T-helper 2 cell treated with Interferon-gamma antibody and Interleukin-4, amounts not matched to agents 5 μg/mL and 100 μg/mL, for 36 hours (primary cell): ENCODE measurements at places on chromosomes 4 and X.
A peak's percentile ranks its signal among the peaks of the same experiment; 100 is the strongest.

DNA sequence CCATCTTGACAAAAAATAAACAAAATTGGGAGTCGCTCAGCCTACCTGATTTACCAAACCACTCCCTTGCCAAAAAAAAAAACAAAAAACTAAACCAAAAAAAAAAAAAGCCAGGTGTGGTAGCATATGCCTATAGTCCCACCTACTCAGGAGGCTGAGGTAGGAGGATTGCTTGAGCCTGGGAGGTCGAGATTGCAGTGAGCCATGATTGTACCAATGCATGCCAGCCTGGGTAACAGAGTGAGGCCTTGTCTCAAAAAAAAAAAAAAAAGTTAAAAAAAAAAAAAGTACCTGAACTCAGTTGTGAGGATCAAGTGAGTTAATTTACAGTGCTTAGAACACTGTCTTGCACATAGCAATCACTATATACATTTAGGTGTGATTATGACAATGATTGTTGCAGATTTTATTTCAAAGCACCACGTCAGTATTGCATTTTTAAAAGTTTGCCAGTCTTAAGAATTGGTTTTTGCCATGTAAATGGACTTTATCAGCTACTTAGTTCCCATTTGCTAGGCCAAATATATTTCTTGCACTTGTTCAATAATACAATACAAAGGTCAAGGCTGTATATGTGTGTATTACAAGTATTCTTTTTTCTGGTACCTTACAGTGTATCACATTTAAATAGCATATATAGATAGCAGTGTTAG is 4.6 kb downstream of the NUDT9 start:
- H3K36me3 ChIP-seq = no peaks in the 10 kb centered on the region
- DNase-seq = no peak
- H3K4me3 ChIP-seq = no peak overlapping the region

DNA sequence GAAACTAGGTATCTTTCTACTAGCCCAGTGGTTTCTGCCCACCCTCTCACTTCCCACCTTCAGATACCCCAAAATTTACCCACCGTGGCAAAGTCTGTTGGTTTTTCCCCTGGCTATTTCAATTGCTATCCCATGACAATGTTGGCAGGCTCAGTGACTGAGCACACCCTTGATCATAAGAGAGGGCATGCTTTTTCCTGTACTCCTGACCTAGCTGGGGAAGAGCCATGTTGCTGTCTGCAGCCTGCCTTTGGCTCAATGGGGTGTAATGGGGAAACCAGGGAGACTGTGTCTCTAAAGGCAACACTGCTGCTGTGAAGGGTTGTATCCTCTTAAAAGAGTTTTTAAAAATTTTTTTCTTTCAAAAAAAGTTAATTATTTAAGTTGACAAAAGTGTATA is 90.4 kb upstream of the CITED1 start:
- no peaks in the 10 kb centered on the region for H3K4me1 ChIP-seq
- H3K36me3 ChIP-seq = peaks cover 5% of the 10 kb centered on the region
- no peaks in the 10 kb centered on the region for H3K27me3 ChIP-seq
- H3K27ac ChIP-seq = no peak overlapping the region

DNA sequence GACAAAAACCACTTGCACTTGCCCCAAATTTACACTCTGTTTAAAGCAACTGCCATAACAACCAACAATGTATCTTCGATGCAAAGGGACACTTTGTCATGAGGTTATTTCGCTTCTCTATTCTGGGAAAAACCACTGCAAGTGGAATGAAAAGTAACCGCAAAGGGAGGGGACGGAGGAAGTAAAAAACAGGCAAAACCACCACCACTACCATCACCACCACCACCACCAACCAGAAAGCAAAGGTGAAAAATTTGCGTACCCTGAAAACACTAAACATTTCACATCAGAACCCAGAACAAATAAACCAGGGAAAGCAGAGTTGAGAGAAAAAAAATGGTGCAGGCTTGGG is 1.2 kb upstream of the N4BP2 start:
- no peak for DNase-seq
- H3K27ac ChIP-seq = peak overlapping the region; percentile 99
- H3K27me3 ChIP-seq = peaks cover 2% of the 10 kb centered on the region

- peaks cover 3% of the 10 kb centered on the region for H3K36me3 ChIP-seq
- H3K4me1 ChIP-seq = peaks cover 3% of the 10 kb centered on the region
- no peak overlapping the region for H3K4me3 ChIP-seq
- H3K27me3 ChIP-seq = no peaks in the 10 kb centered on the region
- H3K27ac ChIP-seq = no peak overlapping the region
These were observed 128.7 kb downstream of the AKAP4 start for GRCh38 chrX:50072110-50072509.

GRCh38 chrX:112868586-112868985 is 28.0 kb upstream of the AMOT start:
- H3K4me3 ChIP-seq = no peak overlapping the region
- H3K4me1 ChIP-seq = no peaks in the 10 kb centered on the region
- H3K27ac ChIP-seq = no peak overlapping the region
- no peaks in the 10 kb centered on the region for H3K27me3 ChIP-seq
- DNase-seq = no peak

- DNase-seq = no peak
- H3K4me3 ChIP-seq = no peak overlapping the region
- H3K27me3 ChIP-seq = peaks cover 2% of the 10 kb centered on the region
- H3K4me1 ChIP-seq = no peaks in the 10 kb centered on the region
- no peaks in the 10 kb centered on the region for H3K36me3 ChIP-seq
These were observed 76.6 kb downstream of the INTS12 start for GRCh38 chr4:105631818-105632400.

DNA sequence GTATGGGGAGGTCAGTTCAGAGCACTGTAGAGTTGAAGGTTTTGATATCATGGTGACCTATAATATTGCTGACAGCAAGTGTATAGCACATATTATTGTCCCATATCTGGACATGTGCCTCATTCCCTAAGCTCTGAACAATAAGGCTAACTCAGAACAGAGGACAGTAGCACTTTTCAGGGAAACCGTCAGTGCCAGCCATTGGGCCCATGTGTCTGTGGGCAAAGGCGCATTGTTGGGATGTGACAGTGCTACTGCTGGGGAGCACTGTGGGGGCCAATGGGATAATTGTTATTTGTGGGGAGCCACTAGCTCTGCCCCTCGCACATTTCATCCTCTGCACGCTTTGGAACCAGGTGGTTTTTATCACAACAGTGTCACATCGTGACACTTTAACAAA is 136.2 kb downstream of the ELOVL6 start:
- no peak overlapping the region for H3K4me3 ChIP-seq
- H3K27me3 ChIP-seq = no peaks in the 10 kb centered on the region
- no peak overlapping the region for H3K27ac ChIP-seq
- peaks cover 8% of the 10 kb centered on the region for H3K36me3 ChIP-seq
- no peak for DNase-seq
- peaks cover 47% of the 10 kb centered on the region for H3K4me1 ChIP-seq

DNA sequence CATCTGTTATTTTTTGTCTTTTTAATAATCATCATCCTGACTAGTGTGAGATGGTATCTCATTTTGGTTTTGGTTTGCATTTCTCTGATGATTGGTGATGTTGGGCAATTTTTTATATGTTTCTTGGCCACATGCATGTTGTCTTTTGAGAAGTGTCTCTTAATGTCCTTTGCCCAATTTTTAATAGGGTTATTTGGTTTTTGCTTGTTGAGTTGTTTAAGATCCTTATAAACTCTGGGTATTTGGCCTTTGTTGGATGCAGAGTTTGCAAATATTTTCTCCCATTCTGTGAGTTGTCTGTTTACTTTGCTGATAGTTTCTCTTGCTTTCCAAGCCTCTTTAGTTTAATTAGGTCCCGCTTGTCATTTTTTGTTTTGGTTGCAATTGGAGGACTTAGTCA is 152.1 kb upstream of the MED14 start:
- no peak overlapping the region for H3K4me3 ChIP-seq
- no peak for DNase-seq
- H3K4me1 ChIP-seq = peaks cover 2% of the 10 kb centered on the region
- H3K27ac ChIP-seq = no peak overlapping the region
- H3K27me3 ChIP-seq = no peaks in the 10 kb centered on the region
- no peaks in the 10 kb centered on the region for H3K36me3 ChIP-seq

- peak within 1 kb of the TSS; percentile 77 for H3K27ac ChIP-seq
- H3K27me3 ChIP-seq = peaks cover 73% of the 10 kb centered on the region
- peak within 1 kb of the TSS; percentile 86 for H3K4me3 ChIP-seq
- peaks cover 28% of the 10 kb centered on the region for H3K4me1 ChIP-seq
- peaks cover 2% of the 10 kb centered on the region for H3K36me3 ChIP-seq
These were observed at the start of gene NKX3-2 for GRCh38 chr4:13543839-13544605. NKX3-2 (minus strand) TSS chr4:13544508; CDS start chr4:13544414, 94 bp downstream.

DNA sequence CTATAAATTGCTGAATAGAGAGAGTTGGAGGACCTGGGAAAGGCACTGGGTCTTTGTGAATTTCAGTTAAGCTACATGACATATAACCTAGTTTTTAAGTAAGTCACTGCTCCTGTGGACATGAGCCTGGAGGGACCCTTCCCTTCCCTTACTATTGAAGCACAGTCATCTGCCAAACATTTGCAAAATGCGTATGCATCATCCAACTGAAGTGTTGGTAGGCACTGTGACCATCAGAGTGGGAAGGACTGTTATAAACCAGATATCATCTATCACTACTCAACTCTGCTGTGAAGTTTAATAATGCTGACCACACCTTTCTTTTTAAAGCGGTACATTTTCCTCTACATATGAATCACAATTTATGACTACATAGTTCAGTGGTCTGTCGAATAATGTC is 5.2 kb downstream of the GABRA3 start:
- DNase-seq = no peak
- no peaks in the 10 kb centered on the region for H3K36me3 ChIP-seq
- no peak overlapping the region for H3K27ac ChIP-seq

GRCh38 chr4:7194251-7195140 is 2.2 kb downstream of the SORCS2 start:
- H3K4me1 ChIP-seq = no peaks in the 10 kb centered on the region
- no peaks in the 10 kb centered on the region for H3K36me3 ChIP-seq
- no peak overlapping the region for H3K27ac ChIP-seq
- H3K27me3 ChIP-seq = peaks cover 49% of the 10 kb centered on the region
- no peak for DNase-seq

DNA sequence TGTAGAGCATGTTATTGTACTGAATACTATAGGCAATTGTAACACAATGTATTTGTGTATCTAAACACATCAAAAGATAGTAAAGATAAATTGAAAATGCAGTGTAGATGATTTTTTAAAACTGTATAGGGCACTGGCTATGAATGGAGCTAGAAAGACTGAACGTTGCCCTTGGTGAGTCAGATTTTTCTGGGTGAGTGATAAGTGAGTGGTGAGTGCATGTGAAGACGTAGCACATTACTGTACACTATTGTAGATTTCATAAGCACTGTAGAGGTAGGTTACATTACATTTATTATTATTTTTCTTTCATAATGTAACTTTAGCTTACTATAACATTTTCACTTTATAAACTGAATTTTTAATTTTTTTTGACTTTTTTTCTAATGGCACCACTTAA is 1491.6 kb downstream of the TECRL start:
- no peaks in the 10 kb centered on the region for H3K4me1 ChIP-seq
- H3K27ac ChIP-seq = no peak overlapping the region
- H3K27me3 ChIP-seq = no peaks in the 10 kb centered on the region
- H3K4me3 ChIP-seq = no peak overlapping the region

DNA sequence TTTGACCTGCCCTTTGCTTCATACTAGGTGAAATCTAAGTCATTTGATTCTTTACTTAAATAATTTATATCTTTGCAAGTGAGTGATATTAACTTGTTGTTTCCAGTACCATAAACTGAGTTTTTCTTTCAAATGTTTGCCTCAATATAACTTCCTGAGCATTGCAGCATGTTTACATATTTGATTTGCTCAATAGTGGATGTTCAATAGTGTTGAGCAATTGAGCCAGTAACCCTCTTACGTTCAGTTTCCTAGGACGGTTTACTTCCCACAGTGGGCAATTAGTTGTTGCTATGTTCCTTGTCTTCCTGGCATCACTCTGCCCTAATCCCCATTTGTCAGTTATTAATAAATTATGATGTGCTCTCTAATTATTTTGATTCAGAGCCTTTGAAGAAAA is 278.5 kb downstream of the EPHA5 start:
- H3K36me3 ChIP-seq = no peaks in the 10 kb centered on the region
- DNase-seq = no peak
- H3K4me3 ChIP-seq = no peak overlapping the region
- no peak overlapping the region for H3K27ac ChIP-seq

GRCh38 chr4:100982345-100982744 is 365.0 kb downstream of the PPP3CA start:
- no peaks in the 10 kb centered on the region for H3K4me1 ChIP-seq
- no peaks in the 10 kb centered on the region for H3K36me3 ChIP-seq
- peaks cover 15% of the 10 kb centered on the region for H3K27me3 ChIP-seq
- no peak for DNase-seq
- no peak overlapping the region for H3K27ac ChIP-seq
- H3K4me3 ChIP-seq = no peak overlapping the region

- DNase-seq = no peak
- H3K4me1 ChIP-seq = peaks cover 17% of the 10 kb centered on the region
- H3K27ac ChIP-seq = peak overlapping the region; percentile 15
These were observed 201.9 kb upstream of the BCOR start for GRCh38 chrX:40299641-40300046.

- H3K4me1 ChIP-seq = no peaks in the 10 kb centered on the region
- no peak overlapping the region for H3K4me3 ChIP-seq
- no peak for DNase-seq
- no peaks in the 10 kb centered on the region for H3K27me3 ChIP-seq
These were observed 252.4 kb upstream of the CPEB2 start for GRCh38 chr4:14749910-14750309.

DNA sequence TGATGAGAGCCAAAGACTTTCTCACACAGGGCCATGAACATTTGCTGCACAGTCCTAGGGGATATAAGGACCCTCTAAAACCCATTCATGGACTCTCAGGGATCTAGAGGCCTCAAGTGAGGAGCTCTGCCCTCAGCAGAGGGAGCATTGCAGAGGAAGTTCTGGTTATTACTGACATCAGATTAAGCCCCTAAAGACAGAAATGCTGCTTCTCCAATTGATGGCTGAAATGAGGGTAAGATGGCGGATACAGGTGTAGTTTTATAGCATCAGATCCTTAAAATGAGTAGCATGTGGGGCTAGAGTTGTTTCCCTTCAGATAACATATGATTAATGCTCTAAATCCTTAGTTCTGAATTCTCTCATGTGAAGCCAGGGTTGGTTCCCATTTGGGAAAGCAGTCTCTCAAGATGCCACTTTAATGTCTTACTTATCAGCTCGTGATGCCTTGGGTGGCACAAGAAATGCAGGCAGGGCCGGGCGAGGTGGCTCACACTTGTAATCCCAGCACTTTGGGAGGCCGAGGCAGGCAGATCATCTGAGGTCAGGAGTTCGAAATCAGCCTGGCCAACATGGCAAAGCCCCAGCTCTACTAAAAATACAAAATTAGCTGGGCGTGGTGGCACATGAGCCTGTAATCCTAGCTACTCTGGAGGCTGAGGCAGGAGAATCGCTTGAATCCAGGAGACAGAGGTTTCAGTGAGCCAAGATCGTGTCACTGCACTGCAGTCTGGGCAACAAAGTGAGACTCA is 7.9 kb downstream of the RHOH start:
- H3K27ac ChIP-seq = peak overlapping the region; percentile 88
- H3K4me3 ChIP-seq = peak overlapping the region; percentile 95
- no peak for DNase-seq
- H3K27me3 ChIP-seq = no peaks in the 10 kb centered on the region
- peaks cover 63% of the 10 kb centered on the region for H3K4me1 ChIP-seq

GRCh38 chr4:123284168-123284567 is 112.4 kb upstream of the SPRY1 start:
- no peak for DNase-seq
- H3K4me1 ChIP-seq = no peaks in the 10 kb centered on the region
- H3K36me3 ChIP-seq = no peaks in the 10 kb centered on the region
- no peak overlapping the region for H3K27ac ChIP-seq

- H3K36me3 ChIP-seq = no peaks in the 10 kb centered on the region
- H3K4me3 ChIP-seq = peak overlapping the region; percentile 72
- no peak for DNase-seq
- no peaks in the 10 kb centered on the region for H3K27me3 ChIP-seq
- peak overlapping the region; percentile 89 for H3K27ac ChIP-seq
These were observed 79.3 kb upstream of the BCOR start for GRCh38 chrX:40177117-40177430.
